ENCODE measurements at places on chromosomes 3 and 15. TPM values are rescaled to one million over a fixed set of nuclear protein-coding genes. Genes with fewer than 3 reads are reported as not detected.

Gene OR4M2
- polyA plus RNA-seq, result not detected

Gene KBTBD13
- polyA plus RNA-seq, result not detected

Gene FRMD5
- polyA plus RNA-seq, result 7.3 TPM

Gene SNTN
- not detected for polyA plus RNA-seq

Gene TNFAIP8L3
- 0.51 TPM for polyA plus RNA-seq

Gene PIF1
- 2.3 TPM for polyA plus RNA-seq

Gene TIMP4
- polyA plus RNA-seq, result 0.09 TPM

Gene STRC
- polyA plus RNA-seq, result 0.12 TPM

Gene FAM81A
- polyA plus RNA-seq, result 0.50 TPM

Measured in keratinocyte (primary cell).